ENCODE measurements at places on chromosomes 5 and 9. TPM values are rescaled to one million over a fixed set of nuclear protein-coding genes. Genes with fewer than 3 reads are reported as not detected.

- no peak for DNase-seq
These were observed 33.1 kb upstream of the HTR4 start for GRCh38 chr5:148687427-148687826.

DNA sequence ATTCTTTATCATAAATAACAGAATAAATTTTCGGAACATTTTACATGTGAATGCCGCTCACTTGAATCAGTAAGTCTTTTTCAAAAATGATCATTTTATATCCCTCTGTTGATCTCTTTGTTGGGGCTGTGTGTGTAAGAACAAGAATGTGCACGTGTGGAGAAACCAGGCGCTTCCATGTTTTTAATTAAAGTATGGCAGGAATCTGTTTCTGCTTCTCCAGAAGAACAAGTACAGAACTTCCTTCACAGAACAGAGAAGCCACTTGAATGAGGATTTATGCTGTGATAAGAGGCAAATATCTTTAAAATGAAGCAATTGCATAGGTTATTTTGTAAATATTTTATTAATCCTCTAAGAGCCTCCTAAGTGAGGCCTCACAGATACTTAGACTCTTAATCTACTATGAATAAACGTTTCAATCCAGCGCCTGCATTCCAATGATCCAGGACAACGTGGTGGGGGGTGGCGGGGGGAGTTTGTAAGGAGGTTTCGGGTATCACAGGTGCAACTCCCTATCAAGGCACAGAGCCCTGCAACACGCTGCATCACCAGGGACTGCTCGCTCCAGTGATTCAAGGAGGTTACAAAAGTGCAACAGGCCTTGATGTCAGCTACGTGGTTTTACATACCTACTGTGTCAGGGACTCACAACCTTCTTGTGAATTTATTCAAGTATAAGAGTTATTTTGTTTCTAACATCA, 409.2 kb downstream of the BNC2 start:
- DNase-seq: no peak

SCGB3A1 gene
- not detected for polyA plus RNA-seq

DNA sequence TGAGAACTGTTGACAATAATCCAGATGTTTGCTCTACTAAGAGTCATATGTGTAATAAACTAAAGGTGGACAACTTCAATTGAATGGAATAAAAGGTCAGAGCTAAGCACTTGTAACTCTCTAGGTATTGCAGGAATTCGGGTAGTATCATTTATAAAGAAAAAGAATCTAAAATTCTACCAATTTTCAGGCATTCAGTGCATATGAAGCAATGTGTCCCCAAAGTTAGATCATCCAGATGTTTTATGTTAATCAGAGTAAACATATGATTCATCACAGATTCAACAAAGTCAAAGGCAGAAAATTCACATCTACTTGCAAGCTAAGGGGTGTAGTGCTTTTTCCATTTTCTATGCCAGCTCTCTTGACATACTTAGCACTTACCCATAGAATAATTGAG, 477.1 kb downstream of the PDE4D start:
- DNase-seq: no peak

DNA sequence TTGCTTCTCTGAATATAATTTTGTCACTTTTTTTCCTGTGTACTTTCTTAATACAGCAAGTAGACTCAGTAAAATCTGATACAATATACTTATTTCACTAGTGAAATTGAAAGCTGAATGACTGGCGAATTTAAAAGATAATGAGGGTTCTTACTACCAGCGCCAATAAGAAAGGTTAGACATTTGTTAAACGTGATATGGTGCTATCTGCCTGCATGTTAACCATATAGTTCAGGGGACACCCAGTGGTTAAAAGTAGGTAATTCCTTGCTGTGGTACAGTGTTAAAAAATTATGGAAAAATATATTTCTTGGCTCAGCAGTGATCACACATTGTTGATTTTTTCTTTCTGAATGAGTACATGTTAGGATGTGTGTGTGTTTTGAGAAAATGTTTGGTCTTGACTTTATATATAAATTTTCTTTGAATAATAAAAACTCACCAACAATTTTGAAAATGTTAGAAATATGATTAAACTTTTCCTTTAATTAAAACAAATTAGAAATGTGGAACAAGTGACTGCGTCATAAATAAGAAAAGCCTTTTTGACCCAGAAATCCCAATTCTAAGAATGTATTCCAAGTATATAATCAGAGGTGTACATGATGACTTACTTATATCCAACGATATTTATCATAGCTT, 25.8 kb downstream of the CAST start:
- DNase-seq: peak; percentile 68

OMD gene
- not detected for polyA plus RNA-seq

DNA sequence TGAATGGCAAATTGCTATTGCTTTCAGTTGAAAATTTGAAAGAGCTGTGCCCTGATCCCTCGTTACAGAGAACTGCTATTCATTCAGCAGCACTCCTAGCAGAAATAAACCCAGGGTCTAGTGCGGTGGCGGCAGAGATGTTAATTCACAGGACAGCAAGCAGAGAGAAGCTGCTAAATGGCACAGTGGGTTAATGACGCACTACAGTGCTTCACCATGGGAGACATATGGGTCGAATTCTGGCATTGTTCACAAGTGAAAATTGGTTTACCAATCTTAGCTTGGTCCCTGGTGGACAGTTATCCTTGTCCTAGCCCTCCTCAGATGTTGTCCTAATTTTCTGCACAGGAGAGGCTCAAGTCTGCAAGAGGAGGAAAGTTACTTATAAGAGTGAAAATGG, 807.4 kb downstream of the TLE1 start:
- DNase-seq: peak; percentile 19

- no peak for DNase-seq
These were observed 125.9 kb upstream of the MYO10 start for GRCh38 chr5:17061973-17062470.

DNA sequence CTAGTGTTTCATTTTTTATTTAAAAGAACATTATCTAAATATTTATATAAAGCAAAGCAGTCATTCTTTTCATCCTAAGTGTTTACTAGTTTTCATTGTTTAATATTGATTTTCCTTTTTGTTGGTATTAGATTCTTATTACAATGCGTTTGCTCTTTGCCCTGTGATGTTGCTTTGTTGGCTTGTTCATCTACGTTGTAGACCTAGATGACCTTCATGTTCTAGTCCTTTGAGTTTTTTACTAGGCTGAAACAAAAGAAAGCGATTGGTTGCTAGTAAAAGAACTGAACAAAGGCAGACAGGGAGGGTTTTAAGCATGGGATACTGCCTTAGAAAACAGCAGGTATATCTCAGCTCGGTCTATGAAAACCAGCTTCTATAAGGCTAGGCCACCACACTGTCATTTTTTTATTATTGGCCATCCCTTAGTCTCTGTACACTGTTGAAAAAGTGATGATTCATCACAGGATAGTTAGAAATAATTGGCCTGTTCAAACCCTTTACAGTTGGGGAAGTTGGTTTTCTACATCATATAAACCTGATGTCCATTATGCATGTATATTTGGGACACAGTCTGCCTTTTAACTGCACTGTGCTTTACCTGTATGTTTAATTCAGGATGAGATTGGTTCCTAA, 119.0 kb downstream of the ZCCHC7 start:
- DNase-seq: no peak

DNA sequence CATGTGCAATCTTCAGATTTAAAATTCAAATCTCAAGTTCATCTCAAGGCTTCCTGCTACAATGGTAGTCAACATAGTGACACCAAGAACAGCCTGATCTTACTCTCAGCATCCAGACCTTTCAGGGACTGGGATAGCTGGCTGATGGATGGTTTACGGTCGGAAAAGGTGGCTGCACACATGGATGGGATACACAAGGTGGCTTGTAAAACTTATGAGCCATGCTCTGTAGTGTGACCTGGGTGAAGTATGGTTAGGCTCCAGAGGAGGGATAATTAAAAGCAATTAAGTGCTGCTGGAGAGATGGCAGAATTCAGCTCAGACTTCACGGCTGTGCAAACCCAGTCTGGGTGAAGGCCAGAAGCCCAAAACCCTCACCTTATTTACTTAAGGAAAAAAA, 379.5 kb downstream of the NFIB start:
- DNase-seq: no peak

DNA sequence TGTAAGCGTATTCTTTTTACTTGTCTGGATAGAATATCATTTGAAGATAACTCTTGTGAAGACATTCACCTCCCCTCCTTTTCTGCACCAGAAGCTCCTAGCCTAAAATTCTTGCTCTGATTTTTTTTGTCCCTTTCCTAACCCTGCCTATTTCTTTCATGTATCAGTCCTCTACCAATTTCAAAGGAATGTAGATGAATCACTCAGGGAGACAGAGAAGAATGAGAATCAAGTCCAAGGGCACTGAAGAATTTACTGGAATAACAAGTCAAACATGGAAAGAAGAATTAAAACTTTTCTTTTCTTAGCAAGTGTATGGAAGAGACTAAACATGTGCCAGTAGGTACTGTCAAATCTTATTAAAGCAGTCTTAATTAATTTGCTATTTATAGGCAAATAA, 618.7 kb downstream of the DNAH5 start:
- DNase-seq: no peak

DNA sequence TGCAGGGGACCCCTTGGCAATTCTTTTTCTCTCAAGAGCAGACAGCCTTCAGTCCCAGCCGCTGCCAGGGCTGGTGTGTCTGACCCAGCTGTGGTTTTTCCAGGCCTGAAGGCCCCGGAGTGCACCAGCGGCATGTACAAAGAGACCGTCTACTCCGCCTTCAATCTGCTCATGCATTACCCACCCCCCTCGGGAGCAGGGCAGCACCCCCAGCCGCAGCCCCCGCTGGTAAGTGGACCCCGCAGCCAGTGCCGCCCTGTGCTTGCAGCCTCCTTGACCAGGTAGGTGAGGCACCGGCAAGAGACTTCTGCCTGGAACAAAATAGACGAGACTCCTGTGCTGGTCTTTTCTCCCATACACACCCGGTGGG, 1.3 kb downstream of the TCF7 start:
- DNase-seq: peak; percentile 62

- DNase-seq: no peak
These were observed 148.8 kb upstream of the SGCD start for GRCh38 chr5:156178117-156178516.

DNA sequence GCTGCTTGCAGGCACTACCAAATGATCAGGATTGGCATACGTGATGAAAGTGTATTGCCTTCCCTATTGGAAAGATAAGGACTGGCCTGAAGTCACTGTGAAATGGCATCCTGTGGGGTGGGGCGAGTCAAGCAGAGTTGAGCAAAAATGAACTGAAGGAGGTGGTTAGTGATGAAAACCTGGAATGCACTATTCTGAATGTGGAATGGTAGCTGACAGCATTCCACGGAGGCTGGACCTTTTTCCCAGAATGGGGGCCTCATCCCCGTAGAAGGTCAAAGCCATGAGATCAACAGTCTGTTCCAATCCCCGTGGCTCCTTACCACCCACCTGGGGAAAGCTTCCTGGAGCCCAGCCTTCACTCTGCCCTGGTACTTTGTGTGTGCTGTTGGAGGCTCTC, 37.7 kb downstream of the ASS1 start:
- DNase-seq: no peak

DNA sequence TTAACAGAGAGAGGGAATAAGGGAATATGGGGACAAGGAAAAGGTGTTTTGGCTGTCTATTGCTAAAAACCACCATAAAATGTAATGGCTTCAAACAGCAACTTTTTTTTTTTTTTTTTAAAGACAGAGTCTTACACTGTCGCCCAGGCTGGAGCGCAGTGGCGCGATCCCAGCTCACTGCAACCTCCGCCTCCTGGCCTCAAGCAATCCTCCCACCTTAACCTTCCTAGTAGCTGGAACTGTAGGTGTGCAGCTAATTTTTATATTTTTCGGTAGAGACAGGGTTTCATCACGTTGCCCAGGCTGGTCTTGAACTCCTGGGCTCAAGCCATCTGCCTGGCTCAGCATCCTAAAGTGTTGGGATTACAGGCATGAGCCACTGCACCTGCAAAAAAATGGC, 4.3 kb upstream of the SPATA24 start:
- DNase-seq: no peak

DNA sequence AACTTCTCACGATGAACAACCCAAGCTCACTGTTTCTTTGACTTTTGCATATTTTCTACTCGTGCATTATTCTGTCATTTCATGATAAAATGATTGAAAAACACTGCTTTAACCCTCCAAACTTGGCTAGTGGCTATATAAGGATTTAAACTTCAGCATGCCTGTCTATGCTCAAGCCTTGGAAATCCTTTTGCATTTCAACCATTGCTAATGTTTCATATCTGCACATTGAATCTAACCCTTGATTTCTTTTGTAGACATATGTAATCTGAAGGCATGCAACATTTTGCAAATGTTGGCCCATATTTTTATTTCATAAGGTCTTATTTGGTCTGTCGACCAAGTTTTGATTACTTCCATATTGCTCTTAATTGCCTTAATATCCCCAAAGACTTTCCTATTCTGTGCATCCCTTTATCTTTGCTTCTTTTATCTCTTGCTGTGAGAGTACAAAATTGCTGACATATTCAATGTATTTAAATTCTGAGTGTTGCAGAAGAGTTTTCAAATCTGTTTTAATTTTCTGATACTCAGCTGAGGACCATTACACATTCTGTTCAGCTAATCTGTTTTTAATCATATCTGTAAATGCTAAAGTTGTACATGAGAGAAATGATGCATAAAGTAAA, 403.7 kb upstream of the ZNF608 start:
- no peak for DNase-seq

DNA sequence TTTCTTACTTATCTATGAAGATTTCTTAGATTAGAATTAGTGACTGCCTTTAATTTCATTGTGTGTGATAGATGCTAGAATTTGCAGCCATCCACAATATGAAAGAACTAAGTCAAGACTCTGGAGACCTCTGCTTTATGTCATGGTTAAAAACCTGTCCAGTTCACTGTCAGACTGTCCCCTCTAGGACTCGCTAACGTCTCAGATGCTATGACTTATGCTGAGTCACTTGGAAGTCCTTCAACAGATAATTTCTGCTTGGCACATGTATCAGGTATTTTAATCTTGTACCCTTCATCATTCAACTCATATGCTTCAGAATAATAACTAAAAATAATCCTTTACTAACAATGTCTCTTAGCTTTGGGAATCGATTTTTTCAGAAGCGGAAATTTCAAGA, 230.5 kb upstream of the DMAC1 start:
- no peak for DNase-seq

DNA sequence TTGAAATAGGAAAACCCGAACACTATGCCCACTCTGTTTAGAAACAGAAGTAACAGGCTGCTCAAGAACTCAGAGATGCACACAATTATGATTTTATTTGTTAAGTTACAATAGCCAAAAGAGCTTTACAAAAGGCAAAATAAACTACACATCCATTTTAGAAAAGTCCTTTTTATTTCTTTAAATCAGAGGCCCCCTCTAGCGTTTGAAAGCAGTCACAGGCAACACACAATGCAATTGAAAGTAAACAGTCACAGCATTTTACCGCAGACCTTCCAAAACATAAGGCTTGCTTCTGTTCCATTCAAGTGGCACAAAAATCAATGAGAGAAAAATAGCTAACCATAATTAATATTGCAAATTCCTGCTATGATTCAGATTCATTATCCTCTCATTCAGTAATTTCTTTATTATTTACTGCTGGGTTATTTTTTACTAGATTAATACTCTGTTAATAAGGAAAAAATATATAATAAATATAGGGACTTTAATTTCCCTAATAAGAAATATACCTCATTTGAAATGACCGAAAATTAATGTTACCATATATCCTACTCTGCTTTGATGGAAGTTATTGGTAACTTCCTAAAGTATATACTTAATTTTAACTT, 78.3 kb downstream of the CEP120 start:
- DNase-seq: peak; percentile 12
